Memory B cell (primary cell): ENCODE measurements at places on chromosomes 1 and 21.

DNA sequence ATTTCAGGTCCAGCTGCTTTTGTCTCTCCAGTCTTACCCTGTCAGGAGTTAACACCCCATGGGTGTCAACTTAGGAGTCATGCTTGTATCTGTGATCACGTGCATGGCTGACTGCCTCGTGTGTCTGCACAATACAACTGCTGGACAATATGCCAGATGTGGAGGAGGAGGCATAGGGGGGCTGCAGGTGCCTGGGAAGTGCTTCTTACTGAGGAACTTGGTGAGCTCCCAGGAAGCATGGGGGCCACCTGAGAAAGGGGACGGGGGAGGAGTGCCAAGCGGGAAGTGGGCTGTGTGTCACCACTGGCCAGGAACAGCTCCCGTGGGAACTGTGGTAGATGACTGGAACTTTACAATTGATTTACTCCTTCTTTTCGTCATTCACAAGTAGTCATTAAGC lies 9.5 kb downstream of the RHEX start:
- DNase-seq, result no peak

DNA sequence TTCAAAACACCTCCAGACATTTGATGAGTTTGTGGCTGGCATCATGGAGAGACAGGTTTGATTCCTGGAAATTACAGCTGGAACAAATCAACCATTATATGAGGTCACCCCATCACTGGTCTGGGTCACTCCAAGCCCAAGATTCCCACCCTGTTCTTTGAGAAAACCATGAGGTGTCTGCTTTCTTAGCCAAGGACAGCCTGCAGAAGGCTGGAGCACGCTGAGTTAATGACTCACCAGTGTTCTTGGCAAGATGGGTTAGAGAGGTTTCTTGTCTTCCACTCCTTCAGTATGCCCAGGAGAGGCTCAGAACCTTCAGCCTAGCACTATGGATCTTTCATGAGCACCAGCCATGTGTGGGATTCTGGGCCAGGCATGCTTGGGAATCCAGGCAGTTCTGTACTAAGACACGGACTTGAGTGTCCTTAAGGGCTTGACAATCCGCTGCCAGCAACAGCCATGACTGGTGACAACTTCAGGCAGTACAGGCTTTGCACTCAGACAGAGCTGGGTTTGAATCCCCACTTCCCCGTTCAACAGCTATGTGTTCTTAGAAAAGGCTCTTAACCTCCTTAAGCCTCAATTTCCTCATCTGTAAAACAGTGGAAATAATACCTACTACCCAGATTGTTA lies 43.9 kb downstream of the GRHL3 start:
- DNase-seq, result no peak

- no peak for DNase-seq
Measured at GRCh38 chr1:33687000-33687399, 176.9 kb upstream of the HMGB4 start.

- no peak for DNase-seq
Measured at GRCh38 chr1:219201656-219202055, 28.0 kb downstream of the LYPLAL1 start.

DNA sequence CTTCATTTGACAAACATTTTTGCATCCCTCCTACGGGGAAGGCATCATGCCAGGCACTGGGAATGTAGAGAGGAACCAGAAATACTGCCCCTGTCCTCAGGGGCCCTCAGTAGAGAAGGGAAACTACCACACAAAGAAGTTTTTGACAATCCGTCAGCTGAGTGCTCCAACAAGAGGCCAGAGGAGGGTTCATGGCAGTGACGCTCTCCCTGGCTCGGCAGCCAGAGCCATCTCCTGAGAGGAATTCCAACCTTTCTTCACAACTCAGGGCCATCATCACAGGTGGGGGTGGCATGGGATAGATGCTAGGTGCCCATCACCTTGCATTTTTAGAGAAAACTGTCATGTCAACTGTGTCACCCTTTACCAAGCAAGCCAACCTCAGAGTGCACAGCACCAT lies 154.1 kb downstream of the HIVEP3 start:
- DNase-seq, result no peak

DNA sequence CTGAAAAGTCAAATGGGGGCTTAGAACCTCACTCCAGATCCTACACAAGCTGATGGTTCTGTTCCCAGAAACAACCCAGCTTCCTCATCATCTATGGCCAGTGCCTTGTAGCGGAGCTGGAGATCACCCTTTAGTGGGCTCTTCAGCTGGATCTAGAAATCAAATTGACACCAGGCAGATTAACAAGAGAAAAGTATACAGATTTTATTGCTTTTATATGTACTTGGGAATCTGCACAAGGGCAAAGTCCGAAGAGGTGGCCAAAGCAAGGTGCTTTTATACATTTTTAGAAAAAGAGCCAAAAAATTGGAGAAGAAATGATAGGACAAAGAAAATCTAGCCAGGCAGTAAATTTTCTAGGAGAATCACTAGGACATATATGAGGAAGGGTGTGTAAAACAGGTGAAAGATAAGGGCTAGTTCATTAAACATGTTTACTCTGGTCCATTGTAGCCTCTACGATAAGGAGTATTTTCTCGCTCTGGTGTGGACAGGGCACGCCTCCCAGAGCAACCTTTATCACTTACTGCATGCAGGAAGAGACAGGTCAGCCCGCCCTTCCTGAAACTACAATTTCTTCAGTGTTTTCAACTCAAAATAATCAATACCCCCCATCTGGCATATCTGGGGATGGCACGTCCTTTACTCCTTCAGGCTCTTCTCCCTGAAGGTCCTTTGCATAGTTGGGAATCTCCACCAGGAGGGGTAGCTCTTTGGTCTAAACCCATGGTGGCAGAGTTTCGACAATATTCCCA lies 14.0 kb upstream of the LGALS8 start:
- DNase-seq, result no peak

DNA sequence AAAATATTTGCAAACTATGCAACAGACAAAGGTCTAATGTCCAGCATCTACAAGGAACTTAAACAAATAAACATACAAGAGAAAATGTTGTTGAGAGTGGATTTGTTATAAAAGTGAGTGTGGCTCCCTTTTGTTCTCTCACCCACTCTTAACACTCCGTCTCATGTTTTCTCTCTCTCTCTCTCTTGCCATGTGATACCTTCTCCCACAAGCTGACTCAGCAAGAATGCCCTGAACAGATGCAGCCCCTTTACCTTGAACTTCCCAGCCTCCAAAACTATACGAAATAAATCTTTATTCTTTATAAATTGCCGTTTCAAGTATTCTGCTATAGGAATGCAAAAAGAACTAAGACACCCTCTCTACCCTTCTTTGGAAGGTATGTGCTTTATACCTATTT lies 234.1 kb downstream of the ADGRL2 start:
- no peak for DNase-seq

DNA sequence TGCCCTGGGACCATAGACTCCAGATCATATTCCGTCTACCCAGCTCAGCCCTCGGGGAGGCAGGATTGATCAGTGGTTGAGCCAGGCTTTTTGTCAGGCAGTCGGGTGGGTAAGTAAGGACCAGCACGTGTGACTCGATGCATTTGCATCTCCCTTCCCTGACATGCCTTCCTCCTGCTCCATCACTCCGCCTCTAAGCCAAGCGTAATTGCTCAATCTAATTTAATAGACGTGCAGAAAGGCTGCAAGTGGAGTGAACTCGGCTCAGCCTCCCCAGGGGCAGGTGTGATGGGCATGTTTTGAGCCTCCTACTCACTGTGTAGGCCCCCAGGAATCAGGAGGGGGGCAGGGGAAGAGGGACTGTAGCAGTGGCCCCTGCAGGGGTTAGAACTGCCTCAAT lies 34.6 kb upstream of the GRIK3 start:
- DNase-seq, result no peak

DNA sequence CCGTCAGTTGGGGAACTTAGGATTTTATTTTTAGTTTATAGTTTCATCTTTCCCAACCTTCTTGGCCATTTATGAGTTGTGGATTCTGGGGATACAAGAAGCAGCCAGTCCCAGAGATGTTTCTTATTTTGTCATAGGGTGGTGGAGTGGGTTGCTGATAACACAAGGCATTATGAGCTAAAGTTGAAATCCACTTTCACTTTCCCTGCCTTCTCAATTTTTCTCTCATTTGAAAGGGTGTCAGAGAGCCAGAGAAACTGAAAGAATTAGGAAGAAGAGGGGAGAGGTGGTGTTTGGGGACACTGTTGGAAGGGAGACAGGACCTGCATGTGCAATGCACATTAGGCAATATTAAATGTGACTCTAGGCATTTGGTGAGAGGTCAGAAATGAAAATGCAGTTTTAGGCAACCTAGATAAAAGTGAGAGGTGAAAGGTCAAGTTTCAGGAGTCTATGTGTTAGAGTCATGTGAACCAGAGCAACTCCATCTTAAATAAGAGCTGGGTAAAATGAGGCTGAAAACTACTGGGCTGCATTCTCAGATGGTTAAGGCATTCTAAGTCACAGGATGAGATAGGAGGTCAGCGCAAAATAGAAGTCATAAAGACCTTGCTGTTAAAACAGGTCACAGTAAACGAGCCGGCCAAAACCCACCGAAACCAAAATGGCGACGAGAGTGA lies 71.1 kb upstream of the F3 start:
- no peak for DNase-seq

- no peak for DNase-seq
Measured at GRCh38 chr21:31351960-31352359, 7.9 kb upstream of the TIAM1 start.

DNA sequence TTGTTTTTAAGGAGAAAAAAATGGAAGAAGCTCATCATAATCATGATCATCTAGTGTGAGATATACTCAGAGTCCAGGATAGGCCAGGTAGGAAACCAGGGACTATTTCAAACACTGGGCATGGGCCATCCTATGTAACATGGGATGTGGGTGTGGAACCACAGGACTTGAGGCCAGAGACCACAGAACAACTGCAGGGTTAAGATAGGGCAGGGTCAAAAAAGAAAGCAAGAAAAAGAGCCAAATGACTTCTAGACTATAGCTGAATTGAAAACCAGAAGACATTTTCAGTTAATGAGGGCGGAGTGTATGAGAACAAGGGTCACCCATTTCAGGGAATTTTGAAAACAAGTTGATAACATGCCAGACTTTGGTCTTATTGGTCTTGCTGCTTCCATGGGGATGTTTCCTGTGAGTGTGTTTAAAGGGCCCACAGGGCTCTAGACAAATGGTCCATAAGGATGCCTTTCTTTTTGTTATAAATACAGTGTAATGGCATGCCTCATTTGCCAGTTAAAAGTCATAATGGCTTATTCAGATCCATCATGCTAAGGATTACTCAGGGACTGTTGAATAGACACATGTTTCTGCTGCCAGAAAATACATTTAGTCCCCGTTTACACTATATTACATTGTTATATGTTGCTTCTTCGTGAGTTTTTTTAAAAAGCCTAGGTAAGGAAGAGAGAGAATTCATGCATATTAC lies 182.0 kb upstream of the C21orf91 start:
- DNase-seq, result no peak

GRCh38 chr1:19448491-19449439 lies 36.6 kb downstream of the CAPZB start:
- DNase-seq, result no peak

- DNase-seq, result no peak
Measured at GRCh38 chr1:183635099-183635605, 431 bp downstream of the ARPC5 start.

DNA sequence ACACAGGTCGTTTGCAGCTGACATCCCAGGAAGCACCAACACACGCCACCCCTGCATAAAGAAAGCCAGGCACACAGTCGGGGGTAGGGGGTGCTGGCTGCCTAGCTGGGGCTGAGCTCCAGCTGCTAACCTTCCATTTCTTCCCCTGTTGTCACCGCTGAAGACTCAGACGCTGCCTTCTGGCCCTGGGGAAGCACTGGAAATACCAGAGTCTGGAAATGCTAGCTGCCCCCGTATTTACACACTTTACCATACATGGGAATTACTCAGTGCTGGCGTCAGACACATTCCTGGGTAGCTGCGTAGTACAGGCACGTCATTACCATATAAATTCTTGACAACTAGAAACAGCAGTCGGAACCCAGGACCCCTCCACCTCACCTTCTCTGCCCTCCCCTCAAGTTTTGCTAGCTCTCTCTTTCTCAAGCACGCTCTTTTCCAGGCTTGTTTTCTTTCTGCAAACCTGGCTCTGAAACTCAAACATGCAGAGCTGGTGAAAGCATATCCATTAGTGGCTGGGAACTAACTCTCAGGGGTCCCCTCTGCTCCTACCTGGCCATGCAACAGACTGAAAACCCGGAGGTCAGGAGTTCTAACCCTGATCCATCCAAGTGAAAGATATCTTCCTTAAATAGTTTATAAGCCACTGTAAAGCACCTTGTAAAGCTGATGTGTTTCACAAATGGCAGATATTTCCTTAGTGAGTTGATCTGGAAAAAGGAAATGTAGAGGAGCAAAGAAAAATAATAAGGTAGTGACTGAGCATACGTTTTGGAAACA lies 3.3 kb downstream of the CSRP1 start:
- no peak for DNase-seq

GRCh38 chr21:15206514-15206913 lies 141.7 kb upstream of the NRIP1 start:
- no peak for DNase-seq

- DNase-seq, result no peak
Measured at GRCh38 chr1:71667216-71667615, 586.4 kb upstream of the ZRANB2 start.

GRCh38 chr1:227223171-227223806 lies 95.0 kb downstream of the CDC42BPA start:
- DNase-seq, result no peak

DNA sequence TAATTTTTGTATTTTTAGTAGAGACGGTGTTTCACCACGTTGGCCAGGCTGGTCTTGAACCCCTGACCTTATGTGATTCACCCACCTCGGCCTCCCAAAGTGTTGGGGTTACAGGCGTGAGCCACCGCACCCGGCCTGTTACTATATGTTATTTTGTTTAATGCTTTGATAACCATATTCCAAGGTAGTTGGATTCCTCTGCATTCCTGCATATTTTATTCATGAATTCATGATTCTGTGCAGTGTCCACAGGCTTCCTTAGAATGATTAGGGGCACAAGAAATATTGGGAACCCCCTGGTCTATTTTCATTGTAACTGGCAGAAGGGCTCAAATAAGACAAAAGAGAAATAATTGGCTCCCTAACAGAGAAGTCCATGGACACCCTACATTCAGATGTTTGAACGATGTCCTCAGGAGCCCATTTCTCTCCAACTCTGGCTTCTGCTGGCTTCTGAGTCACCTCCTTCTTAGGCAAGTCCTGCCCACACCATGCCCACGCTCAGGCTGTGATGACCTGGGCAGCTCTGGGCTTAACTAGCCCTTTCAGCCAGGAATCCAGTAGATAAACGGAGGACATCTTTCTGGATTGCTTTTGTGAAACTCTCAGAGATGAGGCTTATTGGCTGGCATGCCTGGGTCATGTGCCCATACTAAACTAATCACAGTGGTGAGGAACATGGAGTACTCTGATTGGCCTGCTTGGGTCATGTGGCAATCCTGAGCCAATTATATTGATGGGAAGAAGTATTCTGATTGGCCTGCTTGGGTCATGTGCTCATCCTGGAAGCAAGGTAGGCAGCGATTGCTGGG lies 32.6 kb downstream of the TNFRSF8 start:
- DNase-seq, result no peak

GRCh38 chr1:92910081-92910480 lies 51.2 kb downstream of the DIPK1A start:
- DNase-seq, result no peak

- no peak for DNase-seq
Measured at GRCh38 chr1:97824624-97825023, 96.2 kb downstream of the DPYD start.
